GM13976 (cell line): ENCODE measurements at places on chromosomes 5 and 9.

- no peak for DNase-seq
Observed at GRCh38 chr5:8598356-8598755, 729.4 kb downstream of the MTRR start.

GRCh38 chr5:123091298-123092222, 2.5 kb downstream of the PRDM6 start:
- no peak for DNase-seq

DNA sequence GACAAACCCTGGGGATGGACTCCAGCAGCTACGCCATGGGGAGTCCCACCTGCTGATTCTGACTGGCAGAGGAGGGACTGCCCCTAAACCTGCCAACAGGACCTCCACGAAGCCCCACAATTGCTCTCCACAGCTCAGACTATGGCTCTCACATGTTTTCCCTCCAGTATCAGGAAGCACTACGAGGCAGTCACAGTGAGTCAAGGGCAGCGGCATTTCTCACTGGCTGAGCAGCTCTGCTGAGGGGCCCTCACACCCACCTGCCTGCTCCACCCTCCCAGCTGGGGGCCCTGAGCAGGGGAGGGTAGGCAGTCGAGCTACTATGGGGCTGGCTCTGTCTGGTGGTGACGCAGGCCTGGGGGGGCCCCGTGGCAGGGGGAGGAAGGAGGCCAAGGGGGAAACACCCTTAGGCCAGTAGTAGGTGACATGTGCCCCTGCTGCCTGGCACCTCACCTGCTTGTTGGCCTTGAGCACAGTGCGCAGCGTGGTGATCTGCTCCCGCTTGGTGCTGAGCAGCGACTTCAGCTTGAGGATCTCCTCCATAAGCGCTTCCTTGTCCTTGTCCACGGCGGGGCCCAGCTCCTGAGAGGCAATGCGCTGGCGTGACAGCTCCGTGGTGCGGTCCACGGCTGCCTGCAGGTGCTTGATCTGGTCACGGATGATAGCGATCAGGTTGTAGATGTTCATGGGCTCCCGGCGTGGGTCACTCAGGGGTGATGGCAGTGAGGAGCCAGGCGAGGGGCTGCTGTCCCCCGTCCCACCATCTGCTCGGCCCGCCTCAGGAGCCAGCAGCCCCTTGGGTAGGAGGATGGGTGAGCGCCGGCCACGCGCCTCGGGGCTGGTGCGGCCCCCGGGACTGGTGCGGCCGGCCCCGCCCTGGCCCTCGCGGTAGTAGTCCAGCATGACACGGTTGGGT, 46.3 kb downstream of the BICD2 start:
- DNase-seq = peak; percentile 33

- DNase-seq = no peak
Observed at GRCh38 chr9:19879062-19879461, 90.2 kb upstream of the SLC24A2 start.

- DNase-seq = no peak
Observed at GRCh38 chr9:4973246-4973645, 11.8 kb upstream of the JAK2 start.

GRCh38 chr5:154059039-154059430, 20.3 kb downstream of the MFAP3 start:
- DNase-seq = no peak

- no peak for DNase-seq
Observed at GRCh38 chr5:50749873-50750272, 83.4 kb downstream of the PARP8 start.

DNA sequence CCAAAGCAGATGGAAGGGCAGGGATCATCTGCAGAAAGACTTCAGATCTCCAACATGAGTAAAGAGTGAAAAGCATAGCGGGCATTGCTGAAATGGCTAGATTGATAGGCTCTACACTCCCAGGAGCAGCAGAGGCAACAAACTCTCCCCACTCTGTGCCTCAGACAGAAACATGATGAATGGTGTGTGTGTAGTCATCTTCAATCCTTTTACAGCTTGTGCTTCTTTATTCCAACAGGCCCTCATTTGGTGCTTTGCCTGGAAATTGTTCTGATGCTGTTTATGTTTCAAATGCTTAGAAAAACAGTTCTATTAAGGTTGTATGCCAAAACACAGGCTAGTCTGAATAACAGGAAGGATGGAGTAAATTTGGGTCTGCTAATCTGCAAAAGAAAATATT, 176.2 kb downstream of the DMRTA1 start:
- DNase-seq = no peak

GRCh38 chr5:96503501-96504236, 70.6 kb upstream of the PCSK1 start:
- DNase-seq = no peak

- DNase-seq = no peak
Observed at GRCh38 chr9:78470741-78471140, 173.8 kb downstream of the PSAT1 start.

GRCh38 chr5:170070556-170071412, 34.9 kb upstream of the FOXI1 start:
- no peak for DNase-seq

DNA sequence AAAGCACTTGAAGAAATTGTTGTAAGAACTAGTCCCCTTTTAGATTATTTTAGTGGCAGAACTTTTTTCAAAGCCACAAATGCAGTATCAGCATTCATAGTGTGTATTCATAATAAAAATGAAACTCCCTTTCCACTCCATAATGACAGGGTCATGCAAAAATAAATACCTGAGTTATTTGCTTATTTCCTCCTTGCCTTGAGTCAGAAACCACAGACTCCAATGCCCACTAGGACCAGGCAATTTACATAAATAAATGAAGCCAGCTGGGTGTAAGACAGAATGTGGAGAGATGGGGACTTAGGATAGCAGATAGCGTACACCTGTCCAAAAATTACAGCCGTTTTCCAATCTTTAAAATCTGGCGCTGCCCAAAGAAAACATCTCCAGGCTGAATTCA, 417.8 kb downstream of the TMEM161B start:
- no peak for DNase-seq

GRCh38 chr5:455806-456205, 12.8 kb downstream of the EXOC3 start:
- no peak for DNase-seq

- DNase-seq = no peak
Observed at GRCh38 chr5:139263946-139264345, 29.6 kb upstream of the MATR3 start.

- DNase-seq = no peak
Observed at GRCh38 chr9:114522286-114522685, 17.0 kb upstream of the WHRN start.

- no peak for DNase-seq
Observed at GRCh38 chr5:141135030-141135717, at the start of gene PCDHB5. PCDHB5 (plus strand) TSS chr5:141135206; CDS start chr5:141135435, 229 bp downstream.

GRCh38 chr5:88144219-88145001, 124.2 kb downstream of the TMEM161B start:
- no peak for DNase-seq

- DNase-seq = no peak
Observed at GRCh38 chr9:31067418-31067817, 1317.0 kb upstream of the ACO1 start.

DNA sequence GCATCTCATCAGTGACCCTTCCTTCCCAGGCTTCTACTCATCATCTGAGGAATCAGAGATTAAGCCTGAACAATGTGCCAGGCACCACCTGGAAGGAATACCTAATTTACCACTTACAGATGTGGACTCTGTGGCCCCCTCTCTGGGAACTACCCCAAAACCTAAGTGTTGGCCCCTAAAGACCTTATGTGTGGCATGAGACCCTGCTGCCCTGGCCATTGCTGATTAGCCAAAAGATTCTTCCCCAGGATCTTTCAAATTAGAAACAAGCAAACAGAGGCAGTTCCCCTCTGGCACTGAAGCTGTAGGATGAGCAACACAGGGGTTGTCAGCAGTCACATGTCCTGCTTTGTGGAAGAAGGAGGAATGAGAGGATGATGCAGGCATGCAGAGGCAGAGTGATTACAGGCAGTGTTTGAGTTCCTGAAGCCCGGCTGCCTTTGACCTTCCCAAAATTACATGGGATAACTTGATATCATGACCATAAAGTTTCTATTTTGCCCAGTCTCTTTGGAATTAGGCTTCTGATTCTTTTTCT, 10.6 kb downstream of the SPINK4 start:
- DNase-seq = no peak

GRCh38 chr5:170538696-170539586, 35.1 kb downstream of the KCNIP1 start:
- DNase-seq = no peak

DNA sequence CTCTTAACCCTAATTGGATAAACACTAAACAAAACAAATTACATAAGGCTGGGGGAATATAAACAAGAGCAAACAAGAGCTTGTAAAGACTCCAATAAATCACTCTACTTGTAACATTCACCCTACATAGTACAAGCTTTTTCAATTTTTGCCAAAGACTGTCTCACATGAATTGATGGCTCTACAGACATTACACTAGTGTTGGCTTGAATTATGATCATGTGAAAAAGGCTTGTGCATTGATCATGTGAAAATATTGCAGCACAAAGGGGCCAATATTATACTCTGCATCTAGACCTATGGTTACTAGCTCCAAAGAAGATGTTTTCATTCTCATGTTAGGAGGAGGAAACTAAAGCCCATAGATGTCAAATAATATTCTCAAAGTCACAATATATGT, 212.6 kb downstream of the MCTP1 start:
- DNase-seq = no peak

DNA sequence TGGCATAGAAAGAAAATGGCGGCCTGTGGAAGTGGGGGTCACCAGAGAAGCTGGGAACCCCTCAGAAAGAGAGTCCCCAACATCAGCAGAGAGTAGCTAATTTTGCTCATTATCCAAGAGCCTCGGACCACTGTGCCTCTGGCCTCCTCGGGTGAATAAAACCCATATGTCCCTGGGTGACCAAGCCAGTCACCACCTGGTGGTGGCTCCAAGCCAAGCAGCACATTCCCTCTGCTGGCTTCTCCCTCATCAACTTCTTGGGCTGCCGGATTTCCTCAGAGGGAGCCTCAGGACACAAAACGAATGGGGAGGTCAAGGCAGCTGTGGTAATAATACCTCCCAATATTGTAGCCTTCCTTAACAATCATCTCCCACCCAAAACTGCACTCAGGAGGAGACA, 242.5 kb downstream of the NFIB start:
- DNase-seq = no peak

GRCh38 chr5:74326571-74327338, 313.8 kb downstream of the ENC1 start:
- DNase-seq = peak; percentile 43

GRCh38 chr9:124859803-124860581, 1.8 kb downstream of the RPL35 start:
- DNase-seq = no peak

DNA sequence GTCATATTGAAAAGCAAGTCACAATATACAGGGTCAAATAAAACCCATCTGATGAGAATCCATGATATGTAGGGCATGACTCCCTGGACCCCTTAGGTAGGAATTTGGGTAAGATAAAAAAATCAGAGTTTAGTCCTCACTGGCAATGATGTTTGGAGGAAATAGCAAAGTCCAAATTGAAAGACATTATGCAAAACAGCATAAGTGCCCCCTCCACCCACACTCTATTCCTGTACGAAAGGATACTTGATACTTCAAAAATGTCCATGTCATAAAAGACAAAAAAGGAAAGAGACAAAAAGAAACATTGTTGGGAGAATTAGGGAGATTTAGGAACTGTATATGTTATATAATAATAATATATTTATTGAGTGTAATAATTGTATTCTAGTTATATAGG, 96.1 kb upstream of the RASGRF2 start:
- no peak for DNase-seq

DNA sequence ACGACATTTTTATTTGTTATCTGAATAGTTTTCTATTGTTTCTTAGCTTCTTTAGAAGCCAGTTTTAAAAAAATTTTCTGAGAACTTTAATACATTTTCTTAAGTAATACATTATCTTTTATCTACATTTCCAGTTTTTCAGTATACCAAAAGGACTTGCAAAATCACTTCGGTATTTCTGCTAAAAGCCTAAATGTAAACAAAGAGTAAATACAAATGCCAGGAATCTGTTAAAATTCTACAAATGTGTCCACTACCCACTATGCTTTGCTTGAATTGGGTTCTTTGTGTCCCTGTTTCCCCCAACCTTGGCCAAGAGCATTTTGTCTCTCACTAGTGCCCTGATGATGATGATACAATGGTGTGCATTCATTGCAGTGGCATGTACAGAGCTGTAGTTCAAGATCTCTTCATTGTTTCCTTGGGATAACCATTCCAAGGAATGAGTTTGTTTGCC, 611.2 kb downstream of the NR2F1-AS1 start:
- no peak for DNase-seq

DNA sequence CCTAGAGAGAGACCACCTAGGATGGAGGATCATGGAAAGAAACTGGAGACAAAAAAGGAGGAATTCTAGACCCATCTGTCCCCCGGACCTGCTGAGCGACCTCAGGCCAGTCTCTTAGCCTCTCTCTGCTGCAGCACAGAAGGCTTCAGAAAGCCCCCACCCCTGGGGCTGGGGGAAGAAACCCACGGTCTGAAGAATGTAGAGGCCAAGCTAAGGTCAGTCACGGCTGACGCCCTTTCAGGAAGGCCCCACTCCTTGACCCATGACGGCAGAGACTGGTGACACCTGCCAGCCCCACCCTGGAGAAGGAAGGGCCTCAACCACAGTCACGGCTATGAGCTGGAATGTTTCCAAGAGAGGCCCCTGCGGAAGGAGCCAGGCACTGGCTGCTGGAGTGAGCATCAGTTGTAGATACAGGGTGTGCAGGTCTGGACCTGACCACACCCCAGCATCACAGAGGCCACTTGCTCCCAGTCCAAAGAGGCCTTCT, 120.5 kb upstream of the BOD1 start:
- peak; percentile 86 for DNase-seq

GRCh38 chr5:74233571-74233970, 407.0 kb downstream of the ENC1 start:
- DNase-seq = no peak

- no peak for DNase-seq
Observed at GRCh38 chr9:32300373-32300772, 84.1 kb upstream of the ACO1 start.

DNA sequence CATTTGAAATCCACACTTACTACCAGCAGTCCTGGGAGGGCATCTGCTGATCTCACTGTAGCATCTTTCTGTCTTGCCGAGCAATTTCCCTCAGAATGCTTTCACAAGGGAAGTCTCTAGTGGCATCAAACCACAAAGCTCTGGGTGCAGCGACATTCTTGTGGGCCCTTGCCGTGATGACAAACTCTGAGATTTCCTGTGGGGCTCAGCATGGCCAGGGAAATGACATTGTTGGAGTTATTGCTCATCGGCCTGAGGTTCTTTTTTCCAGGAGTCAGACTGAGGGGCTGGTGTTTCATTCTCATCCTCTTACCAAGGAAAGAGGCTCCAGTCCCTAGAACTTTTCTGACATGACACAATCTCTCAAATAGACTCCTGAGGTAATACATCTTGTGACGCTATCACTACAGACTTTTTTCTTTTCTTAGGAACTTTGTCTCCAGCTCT, 51.4 kb downstream of the PFDN1 start:
- no peak for DNase-seq

GRCh38 chr5:52710972-52711596, 76.6 kb upstream of the ITGA1 start:
- DNase-seq = no peak

DNA sequence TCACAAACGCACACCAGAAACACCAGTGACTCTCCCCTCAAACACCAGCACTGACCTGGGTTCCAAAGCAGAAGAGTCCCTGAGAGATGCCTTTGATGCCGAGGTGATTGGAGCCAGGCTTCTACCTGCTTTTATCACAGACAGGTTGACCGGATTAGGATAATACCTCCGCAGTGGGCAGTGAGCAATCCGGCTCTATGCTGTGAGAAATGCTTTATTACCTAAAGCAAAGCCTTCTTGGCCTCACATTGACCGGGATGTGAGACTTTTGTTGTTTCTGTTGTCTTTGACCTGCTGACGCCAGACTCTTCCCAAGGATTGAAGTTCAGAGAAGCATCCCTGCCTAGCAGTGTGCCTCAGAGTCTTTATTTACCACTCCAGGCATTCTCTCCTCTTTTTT, 320.3 kb upstream of the CLINT1 start:
- no peak for DNase-seq
